ENCODE measurements at places on chromosomes 12 and 14.
A peak's percentile ranks its signal among the peaks of the same experiment; 100 is the strongest.

DNA sequence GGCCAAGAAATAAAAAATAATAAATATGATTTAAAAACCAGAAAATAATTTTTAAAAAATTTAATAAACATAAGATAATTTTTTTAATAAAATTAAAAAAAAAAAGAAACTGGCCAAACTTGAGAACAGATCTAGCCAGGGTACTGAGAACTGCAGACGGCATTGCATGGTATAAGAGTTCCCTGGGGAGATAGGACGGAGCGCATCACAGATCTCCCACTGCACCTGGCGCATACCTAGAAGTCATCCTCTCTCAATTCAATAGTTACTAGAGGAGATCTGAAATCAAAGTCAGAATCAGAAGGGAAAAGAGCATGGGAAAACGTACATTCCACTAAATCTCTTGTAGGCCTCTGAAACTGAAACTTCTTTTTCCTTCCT, 58.9 kb upstream of the BCL2L14 start:
- no peak for DNase-seq

DNA sequence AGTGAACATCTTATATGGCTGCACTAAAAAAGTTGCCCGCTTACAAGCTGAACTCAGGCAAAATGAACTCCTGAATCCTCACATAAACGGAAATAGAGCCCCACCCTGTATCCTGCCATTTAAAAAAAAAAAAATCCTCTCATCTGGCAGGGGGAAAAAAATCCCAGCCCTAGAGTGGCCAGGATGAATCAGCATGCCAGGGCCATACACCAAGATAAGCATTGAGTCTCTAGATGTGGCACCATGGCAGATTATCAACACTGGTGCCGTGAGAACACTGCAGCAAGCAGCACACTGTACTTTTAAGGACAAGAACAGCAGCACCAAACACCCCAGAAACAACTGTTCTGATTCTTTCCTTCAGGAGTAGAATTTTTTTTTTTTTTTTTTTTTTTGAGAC, 65.5 kb downstream of the RASSF3 start:
- peak; percentile 70 for DNase-seq

- peak; percentile 40 for DNase-seq
Observed at GRCh38 chr12:101501410-101501995, 26.4 kb downstream of the SPIC start.

DNA sequence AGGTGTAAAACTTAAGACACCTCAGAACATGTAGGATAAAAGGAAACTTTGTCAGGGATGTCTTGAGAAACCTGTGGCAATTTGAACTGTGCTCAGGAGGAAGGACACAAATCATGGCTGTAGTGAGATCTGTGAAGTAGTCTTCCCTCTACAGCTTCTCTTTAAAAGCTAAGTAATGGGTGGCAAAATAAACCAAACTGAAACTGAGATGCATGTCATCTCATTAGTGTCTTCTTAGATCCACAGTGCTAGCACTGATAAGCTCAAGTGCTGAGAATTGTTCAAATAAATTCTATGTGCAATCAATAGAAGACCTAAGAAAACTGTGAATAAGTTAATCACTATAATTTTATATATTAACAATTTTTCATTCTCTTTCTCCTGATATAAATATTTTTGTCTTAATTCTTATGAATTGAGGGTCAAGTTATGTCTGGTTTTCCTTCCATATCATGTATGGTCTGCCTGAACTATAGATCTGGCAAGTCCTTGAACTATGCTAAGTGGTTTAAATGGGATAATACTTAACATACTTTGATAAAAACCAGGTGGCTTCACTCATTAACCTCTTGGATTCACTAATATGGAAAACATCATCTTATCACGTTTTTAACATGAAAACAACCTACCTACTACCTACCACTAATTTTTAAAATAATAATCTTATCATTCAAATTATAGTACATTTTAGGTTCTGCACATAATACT, 27.2 kb downstream of the SYT1 start:
- DNase-seq, result no peak

DNA sequence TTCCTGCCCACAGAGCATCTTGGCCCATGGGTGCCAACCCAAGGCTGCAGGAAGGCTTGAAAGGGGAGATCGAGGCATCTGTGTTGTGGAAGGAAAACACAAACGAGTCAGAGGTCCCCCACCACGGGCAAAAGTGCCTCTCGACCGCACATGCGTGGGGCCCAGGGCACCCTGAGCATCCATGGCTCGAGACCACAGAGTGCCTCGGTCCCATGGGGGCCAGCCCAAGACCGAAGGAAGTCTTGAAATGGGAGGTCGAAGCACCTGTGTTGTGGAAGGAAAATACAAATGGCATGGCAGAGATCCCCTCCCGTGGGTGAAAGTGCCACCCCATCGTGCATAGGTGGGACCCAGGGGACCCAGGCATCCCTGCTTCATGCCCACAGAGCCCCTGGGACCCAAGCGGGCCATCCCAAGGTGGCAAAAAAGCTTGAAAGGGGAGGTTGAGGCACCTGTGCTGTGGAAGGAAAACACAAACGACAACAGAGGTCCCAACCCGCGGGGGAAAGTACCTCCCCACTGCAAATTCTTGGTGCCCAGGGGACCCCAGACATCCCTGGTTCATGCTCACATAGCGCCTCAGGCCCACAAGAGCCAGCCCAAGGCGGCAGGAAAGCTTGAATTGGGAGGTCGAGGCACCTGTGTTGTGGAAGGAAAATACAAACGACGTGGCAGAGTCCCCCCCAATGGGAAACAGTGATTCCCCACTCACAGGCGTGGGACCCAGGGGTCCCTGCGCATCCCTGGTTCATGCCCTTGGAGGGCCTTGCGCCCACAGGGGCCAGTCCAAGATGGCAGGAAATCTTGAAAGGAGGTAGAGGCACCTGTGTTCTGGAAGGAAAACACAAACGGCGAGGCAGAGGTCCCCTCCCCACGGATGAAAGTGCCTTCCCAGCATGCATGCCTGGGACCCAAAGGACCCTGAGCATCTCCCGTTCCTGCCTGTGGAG, 373.0 kb downstream of the ALG10 start:
- no peak for DNase-seq

GRCh38 chr14:71168564-71169427, 261.5 kb downstream of the PCNX1 start:
- no peak for DNase-seq

GRCh38 chr12:29796823-29797263, 13.1 kb upstream of the TMTC1 start:
- DNase-seq, result peak; percentile 91

- no peak for DNase-seq
Observed at GRCh38 chr14:105487449-105487985, 831 bp downstream of the CRIP1 start.

GRCh38 chr12:47382305-47382704, 302.5 kb upstream of the AMIGO2 start:
- DNase-seq, result no peak

- DNase-seq, result no peak
Observed at GRCh38 chr12:52613384-52614030, 4.9 kb downstream of the KRT73 start.

DNA sequence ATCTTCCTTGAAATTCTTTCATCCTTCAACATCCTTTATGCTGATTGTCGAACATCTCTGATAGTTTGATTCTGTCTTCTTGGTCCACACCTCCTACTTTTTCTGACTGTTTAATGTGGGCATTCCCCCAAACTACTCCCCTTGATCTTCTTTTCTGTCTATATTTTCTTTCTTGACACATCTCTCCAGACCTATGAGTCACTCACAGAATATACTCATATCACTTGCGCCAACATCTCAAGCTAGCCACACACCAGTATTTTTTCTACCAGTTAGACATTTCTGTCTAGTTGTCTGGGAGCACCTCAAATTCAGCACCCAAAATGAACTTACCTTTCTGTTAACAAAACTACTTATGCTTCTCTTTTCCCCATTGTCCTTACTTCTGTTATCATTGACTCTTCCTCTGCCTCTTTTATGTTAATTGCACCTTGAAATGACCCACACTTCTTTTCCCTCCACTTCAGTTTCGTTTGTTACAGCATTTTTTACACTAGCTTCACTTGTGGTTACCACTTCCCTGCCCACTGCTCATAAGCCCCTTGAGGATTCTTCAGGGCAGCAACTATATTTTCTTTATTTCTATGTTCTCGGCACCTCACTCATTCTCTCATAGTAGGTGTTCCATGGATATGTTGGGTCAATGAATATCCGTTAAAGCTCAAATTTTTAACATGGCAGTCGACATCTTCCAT, 33.5 kb downstream of the TSHR start:
- DNase-seq, result no peak

DNA sequence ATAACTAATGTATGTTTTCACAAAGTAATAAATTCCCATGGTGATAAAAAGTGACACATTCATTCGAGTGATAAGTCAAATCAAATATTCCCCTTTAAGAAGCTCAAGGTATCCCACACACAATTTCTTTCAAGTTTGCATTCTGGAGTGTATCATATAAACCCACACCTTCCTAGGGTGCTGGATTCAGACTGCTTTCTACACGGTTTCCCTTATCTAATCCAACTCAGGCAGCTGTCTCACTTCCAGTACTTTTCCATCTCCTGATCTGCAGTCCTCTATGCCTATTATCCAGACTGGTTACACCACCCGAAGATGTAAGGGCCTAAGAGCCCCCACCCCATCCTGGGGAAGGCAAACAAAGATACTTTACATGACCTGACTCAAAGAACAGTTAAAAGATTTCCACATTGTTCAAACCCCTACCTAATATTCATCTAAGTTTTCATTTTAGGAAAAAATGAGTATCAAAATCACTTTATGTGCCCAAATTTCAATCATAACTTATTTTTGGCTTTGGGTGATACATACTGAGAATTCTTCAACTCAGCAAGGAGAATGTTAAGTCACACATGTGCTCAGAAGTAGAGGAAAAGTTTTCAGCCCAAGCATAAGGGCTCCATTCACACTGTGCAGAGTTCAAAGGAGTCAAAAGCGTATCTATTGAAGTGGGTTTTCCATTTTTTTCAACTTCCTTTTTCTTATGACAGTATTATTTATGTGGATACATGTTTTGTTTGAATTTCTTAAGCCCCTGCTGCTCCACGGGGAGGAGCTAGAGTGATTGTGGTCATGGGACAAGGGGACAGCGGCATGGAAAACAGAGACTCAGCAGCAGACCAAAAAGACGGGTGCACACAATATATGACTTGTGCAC, 41.8 kb downstream of the CORO1C start:
- peak; percentile 65 for DNase-seq

GRCh38 chr14:34003082-34003668, 52.3 kb upstream of the EGLN3 start:
- no peak for DNase-seq

DNA sequence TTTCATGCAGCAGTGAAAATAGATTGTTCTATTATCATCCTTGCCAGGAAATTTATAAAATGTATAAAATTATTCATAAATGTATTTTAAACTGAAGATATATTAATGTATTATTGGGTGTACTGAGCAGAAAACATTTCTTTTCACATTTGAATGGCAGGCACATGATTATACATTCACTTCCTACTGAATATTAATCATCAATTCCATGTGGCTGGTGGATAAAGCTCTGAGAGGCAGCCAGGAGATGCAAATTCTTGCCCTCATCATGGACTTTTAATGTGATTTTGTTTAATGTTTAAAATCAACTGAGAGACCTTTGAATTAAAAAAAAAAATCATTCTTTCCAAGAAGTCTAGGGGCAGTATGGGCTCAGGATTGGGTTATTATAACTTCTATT, 40.8 kb downstream of the ANO6 start:
- no peak for DNase-seq

DNA sequence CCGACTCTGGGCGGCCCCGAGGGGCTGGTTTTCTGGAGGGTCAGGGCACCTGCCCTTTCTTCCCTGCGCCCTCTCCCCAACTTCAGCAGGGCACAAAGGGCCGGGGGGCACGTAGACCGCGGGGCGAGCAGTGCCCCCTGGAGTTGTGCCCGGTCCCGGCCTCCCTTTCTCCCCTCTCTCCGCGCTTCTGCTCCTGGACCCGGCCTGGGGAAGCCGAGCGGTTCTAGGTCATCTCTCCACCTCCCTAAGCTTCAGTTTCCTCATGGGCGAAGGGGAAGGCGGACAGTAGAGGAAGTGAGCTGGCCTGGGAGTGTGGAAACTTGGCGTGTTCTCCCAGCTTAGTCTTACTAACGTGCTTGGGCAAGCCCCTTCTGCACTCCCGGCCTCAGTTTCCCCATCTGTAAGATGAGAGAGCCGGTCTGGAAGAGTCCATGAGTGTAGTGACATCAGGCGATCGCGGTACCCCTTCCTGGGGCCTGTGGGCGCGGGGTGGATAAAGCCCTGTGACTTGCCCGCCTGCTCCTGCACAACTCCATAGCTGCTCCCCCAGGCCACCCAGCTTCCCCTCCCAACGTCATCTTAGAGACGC, 158.6 kb upstream of the PARP11 start:
- peak; percentile 35 for DNase-seq

- no peak for DNase-seq
Observed at GRCh38 chr12:127300753-127301152, 966.2 kb upstream of the TMEM132C start.

GRCh38 chr12:67546746-67547145, 101.8 kb upstream of the DYRK2 start:
- no peak for DNase-seq

DNA sequence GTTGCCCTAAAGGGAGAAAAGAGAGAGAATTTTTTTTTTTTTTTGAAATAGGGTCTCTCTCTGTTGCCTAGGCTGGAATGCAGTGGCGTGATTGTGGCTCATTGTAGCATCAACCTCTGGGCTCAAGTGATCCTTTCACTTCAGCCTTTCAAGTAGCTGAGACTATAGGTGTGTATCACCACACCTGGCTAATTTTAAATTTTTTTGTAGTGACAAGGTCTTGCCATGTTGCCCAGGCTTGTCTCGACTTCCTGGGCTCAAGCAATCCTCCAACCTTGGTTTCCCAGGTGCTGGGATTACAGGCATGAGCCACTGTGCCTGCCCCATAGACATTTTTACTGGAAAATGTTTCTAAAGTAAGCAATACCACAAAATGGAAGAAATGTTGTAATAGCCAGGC, 36.8 kb downstream of the YARS2 start:
- no peak for DNase-seq

DNA sequence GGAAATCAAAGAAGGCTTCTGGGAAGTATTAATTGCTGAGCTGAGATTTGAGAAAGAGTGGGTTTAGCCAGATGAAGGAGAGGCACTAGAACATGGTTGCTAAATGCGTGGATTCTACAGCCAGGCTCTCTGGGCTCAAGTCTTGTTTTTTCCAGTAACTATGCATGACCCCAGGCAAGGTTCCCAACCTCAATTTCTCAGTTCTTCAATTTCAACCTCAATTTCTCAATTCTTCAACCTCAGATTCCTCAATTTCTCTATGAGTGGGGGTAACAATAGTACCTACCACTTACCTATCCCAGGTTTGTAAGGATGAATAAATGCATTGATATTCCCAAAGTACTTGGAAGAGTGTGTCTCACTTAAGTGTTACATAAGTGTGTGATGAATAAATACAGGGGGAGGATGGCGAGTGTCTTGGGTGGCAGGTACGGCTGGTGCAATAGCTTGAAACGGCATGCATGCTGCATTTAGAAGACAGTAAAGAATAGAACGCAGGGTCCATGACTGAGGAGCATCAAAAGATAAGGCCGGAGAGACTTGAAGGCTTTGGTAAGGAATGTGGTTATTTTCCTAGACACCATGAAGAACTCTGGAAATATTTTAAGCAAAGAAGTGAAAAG, 149.1 kb upstream of the ATP2B1 start:
- DNase-seq, result no peak

- peak; percentile 7 for DNase-seq
Observed at GRCh38 chr14:80523518-80524117, 312.3 kb upstream of the DIO2 start.

GRCh38 chr12:50768391-50768790, 4.5 kb downstream of the ATF1 start:
- DNase-seq, result no peak

- no peak for DNase-seq
Observed at GRCh38 chr14:47022721-47023120, 371.1 kb upstream of the RPL10L start.

GRCh38 chr14:24231263-24232120, 675 bp downstream of the NEDD8 start:
- DNase-seq, result no peak

Data from cardiac fibroblast (primary cell).